Brain (organoid and tissue), 16 donors: ENCODE measurements at places on chromosomes 11 and 22.
A peak's percentile ranks its signal among the peaks of the same experiment; 100 is the strongest.

DNA sequence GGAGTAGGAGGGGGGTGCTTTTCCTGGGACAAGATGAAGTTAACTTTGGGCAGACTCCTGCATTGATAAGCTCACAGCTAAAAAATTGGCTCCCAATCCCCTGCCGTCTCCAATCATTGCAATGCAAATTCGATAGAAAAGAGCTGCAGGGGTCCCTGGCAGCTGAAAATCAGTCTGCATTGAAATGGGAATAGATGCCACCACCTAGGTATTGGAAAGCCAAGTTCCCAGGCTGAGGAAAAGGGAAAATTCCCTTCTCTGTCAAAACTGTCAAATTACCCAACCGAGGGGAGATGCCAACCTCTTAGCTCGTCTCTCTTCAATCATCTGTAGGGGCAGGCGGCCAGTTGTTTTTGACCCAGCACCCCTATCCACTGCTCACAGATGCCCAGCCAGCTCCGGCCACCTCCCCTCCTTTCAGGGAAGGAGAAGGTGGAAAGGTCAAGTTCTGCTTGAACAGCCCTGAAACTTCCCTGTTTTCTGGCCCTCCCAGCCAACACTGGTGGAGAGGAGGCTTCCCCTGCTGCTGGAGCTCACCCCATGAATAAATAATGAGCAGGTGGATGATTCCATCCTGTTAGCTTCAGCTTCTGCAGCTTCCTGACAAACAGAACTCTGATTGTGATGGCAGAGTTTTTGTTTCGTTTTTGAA lies 916.3 kb downstream of the TBC1D22A start:
- DNase-seq = no peak

GRCh38 chr22:36546932-36547331 lies 18.0 kb upstream of the EIF3D start:
- DNase-seq = no peak

DNA sequence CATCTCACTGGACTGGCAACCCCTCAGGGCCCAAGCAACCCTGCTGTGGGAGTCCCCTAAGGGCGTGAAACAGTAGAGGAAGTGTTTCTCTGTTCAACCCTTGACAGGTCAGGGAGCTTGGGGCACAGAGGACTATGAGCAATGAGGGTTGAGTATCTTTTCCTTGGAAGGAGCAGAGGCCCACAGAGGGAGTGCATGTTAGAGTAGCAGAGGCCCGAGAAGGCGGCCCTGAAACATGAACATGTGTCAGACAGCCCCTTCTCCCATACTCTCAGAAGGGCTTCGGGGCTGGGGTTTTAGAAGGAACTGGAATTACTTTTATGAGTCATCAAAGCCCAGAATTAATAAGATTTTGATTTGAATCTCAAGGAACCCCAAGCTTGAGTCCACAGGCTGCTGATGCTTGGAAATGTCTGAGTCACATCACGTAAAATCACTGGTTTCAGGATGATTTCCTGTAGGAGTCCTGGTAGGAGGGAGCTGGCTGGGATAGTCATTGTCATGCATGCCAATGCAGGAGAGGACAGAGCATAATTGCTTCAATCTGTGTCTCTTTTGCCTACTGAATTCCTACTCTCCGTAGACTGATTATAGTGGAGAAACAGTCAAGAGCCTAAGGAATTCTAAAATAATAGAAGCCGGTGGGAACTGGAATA lies 22.6 kb downstream of the C11orf71 start:
- no peak for DNase-seq

- DNase-seq = no peak
These were observed 210.3 kb downstream of the DDX10 start for GRCh38 chr11:108875134-108875533.

- no peak for DNase-seq
These were observed 262.0 kb upstream of the PITPNB start for GRCh38 chr22:28180804-28181731.

DNA sequence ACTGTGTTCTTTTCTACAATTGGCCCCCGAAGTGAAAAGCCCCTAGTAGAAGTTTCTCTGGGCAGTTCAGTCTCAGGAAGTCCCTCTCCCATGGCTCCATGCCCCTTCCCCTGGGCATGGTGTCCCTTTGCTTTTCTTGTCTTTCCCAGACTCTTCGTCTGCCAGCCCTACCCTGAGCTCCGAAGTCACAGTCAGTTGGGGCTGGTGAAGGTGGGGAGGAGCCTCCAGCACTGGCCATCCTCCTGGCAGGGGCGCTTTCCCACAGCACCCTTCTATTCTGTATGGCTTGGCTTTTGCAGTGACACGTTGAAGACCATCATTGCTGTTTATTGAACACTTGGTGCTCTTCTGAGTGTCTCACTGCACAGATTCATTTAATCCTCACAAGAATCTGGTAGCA lies 195.1 kb upstream of the CADM1 start:
- no peak for DNase-seq

DNA sequence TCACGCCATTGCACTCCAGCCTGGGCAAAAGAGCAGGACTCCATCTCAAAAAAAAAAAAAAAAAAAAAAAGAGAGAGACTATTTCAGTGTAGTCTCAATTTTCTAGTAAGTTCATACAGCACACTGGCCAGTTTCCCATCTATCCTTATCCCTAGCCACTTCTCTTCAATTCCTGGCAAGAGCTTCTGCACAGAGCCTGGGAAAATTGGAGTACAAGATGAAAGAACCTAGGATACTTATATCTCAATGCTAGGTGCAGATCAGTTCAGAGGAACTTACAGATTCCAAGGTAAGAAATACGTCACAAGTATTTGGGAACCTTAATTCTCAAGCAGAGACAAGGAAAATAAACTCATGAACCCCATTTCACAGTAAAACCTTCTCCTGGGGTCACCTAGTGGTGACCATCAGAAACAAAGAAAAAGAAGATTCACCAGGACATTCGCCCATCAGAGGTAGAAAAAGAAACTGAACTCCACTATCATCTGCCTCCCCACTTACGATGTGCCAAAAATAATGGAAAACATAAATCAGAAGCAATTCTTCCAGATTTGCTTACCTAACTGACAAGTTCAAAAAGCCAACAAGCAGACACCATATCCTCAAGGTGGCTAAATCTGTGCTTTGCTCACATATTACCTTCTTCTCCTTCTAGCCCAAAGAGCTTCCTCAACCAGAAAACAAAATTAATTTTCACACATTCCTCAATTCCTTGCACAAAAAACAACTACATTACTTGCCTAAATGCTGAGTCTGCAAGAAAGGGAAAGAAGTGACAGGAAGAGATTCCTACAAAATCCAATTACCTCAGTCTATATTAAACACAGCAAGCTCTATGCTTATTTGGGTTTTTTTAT lies 4.9 kb downstream of the DENND5A start:
- no peak for DNase-seq

GRCh38 chr11:104763930-104764709 lies 134.1 kb downstream of the CASP12 start:
- no peak for DNase-seq

- DNase-seq = peak; percentile 72
These were observed 18.8 kb downstream of the MYEOV start for GRCh38 chr11:69312453-69313404.

- DNase-seq = no peak
These were observed 8.8 kb downstream of the H19 start for GRCh38 chr11:1988667-1989317.

DNA sequence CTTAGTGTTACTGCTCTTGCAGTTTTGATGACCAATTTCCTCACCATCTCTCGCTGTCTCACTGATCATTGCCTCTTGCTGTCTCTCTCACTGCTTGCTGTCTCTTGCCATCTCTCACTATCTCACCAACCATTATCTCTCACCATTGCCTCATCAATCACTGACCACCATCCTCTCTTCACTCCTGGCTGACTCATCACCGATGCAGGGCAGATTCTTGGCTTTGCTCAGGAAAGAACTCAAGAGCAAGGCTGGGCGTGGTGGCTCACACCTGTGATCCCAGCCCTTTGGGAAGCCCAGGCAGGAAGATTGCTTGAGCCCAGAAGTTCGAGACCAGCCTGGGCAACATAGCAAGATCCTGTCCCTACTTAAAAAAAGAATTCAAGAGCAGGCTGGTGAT lies 66.3 kb upstream of the SYN3 start:
- no peak for DNase-seq

DNA sequence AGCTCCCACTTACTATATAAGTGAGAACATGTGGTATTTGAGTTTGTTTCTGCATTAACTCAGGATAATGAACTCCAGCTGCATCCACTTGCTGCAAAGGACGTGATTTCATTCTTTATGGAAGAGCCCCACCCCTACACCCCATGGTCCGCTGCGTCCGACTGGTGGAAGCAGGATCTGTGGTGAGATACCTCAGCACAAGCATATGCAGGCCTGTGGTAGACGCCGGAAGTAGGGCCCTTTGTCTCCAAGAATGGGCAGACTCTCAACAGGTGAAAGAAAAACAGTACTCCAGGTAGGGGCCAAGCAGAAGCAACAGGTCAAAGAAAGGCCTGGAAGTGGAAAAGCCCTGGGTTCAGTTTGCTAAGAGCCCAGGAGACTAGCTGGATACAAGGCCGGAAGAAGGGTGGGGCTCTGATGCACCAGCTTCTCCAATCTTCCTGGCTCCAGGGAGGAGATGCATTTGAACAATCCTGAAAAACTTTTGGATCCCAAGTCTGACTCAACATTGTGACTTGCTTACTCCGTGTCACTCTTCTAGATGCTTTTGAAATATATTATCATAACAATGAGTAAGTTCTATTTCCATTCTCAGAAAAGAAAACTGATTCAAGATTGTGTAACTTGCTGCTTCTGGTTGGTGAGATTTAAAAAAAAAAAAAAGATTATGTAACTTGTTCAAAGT lies 30.4 kb downstream of the NEAT1 start:
- no peak for DNase-seq
